ENCODE measurements at places on chromosomes 2 and 18.

- peak; percentile 24 for DNase-seq
Measured at GRCh38 chr2:18752667-18753422, 163.5 kb upstream of the NT5C1B start.

DNA sequence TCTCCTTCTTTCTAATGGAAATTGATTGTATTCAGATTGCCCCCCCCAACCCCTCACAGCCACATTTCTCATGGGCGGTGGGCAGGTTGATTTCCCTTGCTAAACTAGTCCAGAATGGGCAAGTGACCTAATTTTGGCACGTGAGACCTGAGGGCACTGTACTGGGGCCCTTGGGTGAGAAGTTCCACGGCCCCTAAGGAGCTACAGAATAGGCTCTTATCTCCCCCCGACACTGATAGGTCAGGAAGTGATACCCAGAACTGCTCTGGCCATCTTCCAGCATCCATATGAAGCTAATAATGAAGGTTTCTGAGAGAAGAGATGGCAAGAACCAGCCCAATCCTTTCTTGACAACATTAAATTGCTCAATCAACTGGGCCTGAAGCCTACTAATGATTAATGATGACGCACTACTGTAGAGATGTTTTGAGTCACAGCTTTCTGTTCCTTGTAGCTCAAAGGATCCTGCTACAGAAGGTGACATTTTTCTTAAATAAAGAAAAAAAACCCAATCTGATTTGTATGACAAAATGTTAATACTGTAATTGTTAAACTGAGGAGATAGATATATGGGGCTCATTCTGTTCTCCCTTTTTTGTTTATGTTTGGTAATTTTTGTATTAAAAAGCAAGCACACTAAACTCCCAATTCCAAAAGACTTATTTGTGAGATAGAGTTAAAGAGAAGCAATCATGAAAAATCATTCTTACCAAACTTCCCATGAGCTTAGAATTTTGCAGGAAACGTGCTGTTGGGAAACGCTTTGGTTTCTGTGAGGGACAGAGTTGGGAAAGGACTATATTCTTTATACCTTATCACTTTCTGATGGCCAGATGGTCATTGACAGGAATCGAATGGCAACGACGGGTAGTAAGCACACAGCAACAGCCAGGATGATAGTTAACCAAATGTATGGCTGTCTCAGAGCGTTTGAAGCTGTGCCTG is 28.2 kb upstream of the NARS1 start:
- peak; percentile 70 for DNase-seq

- peak; percentile 69 for DNase-seq
Measured at GRCh38 chr18:59070181-59070912, 69.3 kb upstream of the SEC11C start.

- DNase-seq, result no peak
Measured at GRCh38 chr18:78430131-78430758, 549.4 kb upstream of the SALL3 start.

- no peak for DNase-seq
Measured at GRCh38 chr18:6653880-6654279, 75.6 kb upstream of the ARHGAP28 start.

GRCh38 chr2:95728878-95729596 is 137.2 kb downstream of the TRIM43 start:
- DNase-seq, result peak; percentile 89

- DNase-seq, result no peak
Measured at GRCh38 chr2:16270441-16270840, 330.1 kb downstream of the MYCN start.

- peak; percentile 47 for DNase-seq
Measured at GRCh38 chr2:86017901-86018896, 87.5 kb downstream of the POLR1A start.

DNA sequence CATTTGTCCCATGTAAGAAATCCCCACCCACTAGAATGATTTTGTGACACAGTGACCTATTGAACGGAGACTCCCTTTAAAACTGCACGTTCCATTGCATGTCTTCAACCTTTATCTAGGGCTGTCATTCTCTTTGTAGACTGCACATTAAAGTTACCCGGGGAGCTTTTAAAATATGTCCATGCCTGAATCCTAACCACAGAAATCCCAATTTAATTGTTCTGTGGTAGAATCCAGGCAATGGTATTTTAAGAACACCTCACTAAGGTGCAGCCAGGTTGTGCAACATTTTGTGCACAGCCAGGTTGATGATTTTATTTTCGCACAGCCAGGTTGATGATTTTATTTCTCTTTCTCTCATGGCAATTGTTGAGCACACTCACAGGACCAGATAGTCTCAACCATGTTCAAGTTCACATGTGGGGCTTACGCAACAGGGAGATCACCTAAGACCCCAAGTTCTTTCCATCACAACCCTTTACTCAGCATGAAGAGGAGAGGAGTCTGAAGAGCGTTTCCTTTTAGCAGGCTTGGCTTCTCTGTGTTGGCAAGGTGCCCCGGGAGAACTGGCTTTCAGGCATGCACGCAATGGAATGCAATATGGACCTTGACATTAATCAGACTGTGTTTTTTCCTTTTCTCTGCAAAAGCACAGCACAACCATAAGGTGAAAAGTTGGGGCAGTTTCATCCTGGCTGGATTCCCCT is 467.3 kb upstream of the ETAA1 start:
- peak; percentile 81 for DNase-seq

GRCh38 chr18:27825689-27826088 is 351.2 kb downstream of the CDH2 start:
- no peak for DNase-seq

DNA sequence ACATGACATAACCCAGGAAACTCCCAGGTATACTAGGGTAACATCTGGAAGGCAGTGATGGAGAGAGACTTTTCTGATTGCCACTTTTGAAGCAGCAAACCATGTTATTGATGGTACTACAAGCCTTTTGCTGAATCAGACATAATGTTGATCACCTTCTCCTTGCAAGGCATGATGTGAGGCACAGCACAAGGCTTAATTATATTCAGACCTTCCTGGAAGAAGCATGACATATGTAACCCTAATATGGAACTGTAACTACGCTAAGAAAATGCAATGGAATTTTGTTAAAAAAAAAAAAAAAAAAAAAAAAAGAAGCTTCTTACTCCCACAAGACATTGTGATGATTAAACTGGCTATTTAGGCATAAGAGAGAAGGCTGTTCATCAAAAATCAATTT is 145.4 kb downstream of the ALK start:
- no peak for DNase-seq

- DNase-seq, result peak; percentile 72
Measured at GRCh38 chr2:237060534-237061312, 25.0 kb upstream of the COPS8 start.

GRCh38 chr2:185208261-185208660 is 530.3 kb upstream of the FSIP2 start:
- no peak for DNase-seq

DNA sequence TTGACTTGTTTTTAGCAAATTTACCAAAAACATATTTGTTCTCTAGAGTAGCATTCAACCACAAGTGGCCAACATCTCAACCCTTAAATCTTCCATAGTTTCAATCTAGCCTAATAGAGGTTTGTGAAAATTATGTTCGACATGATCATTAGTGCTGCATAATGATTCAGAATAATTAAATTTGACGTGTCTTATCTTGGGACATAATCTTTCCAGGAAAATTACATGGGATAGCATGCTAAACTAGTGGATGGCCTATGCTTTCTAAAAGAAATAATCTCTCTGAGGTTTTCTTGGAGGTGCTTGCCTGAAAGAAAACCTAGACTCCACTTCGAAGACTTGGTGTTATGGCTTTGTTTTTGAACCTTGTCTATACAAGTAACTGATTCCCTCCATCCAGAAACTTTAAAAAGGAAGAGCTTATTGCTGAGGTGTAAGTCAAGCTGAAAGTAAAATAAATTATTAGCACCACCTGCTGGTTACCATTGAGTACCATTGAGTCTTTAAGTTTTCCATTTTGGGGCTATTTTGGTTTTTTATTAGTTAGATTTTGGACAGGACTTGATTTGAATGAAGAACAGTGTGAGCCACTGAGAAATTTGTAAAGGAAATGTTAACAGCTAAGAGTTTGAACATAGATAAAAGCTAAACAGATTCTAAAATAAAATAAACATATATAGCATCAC is 32.7 kb downstream of the COX7A2L start:
- DNase-seq, result peak; percentile 57

DNA sequence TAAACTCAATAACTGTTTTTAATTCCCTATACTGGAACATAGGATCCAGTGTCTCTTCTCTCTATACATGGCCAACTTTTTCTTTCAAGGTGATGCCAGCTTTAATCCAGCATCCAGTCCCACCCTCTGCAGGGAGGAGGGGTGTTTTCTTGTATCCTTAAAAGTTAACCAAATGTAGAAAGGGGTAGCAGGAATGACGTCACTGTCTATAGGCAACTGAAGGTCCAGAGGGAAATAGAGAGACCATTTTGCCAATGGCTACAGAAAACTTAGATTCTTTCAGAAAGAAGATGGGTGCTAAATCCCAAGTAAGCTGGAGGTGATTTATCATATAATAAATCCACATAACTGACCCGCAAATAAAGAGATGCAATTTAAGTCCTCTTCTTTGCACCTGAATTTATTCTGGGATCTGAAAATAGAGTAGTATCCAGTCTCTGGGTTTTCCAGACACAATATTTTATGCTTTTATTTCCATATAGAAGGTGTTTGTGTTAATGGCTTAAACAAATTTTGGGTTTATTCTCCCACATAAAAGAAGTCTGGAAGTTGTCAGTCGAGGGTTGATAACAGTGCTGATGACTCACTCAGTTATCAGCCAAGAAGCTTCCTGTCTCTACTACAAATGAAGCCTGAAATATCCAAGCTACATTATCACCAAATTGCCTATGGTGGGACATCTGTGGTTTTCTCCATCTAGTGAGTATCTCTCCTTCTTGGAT is 5.7 kb upstream of the DNER start:
- DNase-seq, result peak; percentile 17

GRCh38 chr2:25420820-25421237 is 79.1 kb upstream of the DNMT3A start:
- no peak for DNase-seq

DNA sequence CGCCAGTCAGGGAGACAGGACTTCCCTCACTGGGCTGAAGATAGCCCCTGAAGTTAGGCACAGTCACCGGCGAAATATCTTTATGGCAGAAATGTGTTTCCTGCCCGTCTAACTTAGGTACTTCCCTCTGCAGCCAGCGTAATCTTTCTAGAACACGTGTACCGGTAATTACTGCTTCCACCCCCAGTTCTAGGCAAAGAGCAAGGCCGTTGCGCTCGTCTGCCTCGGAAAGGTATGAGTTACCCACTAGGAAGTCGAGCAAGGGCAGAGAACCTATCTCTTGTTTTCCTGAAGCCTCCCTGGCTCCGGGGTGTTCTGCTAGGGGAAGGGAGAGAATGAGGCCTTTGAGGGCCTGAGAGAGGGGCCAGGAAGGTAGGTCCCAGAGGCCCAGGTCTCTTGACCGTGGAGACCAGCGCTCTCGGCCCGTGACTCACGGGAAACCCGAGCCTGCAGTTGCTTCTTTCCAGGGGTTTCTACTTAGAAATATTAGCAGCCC is 70.0 kb downstream of the TWSG1 start:
- DNase-seq, result no peak

DNA sequence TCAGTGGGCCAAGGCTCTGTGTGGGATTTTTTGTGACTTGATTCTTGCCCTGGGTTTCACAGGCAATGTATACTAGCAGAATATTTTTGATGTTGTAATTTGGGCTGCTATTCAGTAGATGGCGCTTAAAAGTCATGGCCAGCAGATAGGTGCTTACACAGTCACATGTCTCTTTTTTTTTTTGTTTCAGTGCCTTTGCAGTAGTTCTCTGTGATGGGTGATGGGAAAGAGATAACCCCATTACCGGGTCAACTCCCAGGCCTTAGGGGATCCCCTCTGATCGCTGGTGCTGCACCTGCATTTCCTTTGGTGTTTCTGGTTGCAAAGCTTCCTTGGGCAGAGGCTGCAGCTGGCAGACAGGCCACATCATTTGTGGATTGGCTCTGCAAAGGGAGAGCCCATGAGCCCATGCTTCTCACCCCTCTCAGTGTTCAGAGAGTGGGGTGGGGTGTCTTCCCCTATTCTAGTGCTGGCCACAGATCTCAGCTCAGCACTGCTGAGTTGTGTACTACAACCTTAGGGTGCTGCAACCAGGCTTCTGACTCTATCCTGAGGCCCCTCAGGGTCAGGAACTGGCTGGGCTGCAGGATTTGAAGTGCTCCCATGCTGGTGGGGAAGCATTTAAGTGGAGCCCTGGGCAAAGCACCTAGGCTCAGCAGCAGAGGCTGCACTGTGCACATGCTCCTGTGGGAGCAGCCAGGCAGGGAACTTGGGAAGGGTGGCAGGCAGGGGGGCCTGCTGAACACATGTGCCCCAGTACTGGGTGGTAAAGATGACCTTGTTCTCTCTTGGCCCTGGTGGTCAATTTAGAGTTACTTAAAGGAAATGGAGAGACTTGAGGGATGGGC is 219.8 kb upstream of the SPHKAP start:
- DNase-seq, result no peak

- DNase-seq, result peak; percentile 71
Measured at GRCh38 chr2:36663851-36664695, 32.4 kb upstream of the VIT start.

GRCh38 chr2:240435948-240436682 is 652 bp downstream of the GPC1 start:
- DNase-seq, result peak; percentile 7

DNA sequence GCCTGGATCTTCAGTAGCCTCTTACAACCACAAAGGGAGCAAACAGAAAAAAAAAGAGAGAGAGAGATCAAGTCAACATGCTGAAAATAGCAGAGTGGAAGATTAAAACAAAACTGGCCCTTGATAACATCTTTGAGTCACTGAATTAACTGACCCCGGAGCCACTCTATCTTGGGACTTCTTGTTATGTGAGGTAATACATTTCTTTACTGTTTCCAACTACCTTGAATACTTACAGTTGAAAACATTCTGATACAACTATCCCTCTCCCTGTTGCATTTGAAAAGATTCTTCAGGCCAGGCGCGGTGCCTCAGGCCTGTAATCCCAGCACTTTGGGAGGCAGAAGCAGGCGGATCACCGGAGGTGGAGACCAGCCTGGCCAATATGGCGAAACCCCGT is 208.1 kb downstream of the MEMO1 start:
- no peak for DNase-seq

GRCh38 chr2:173210270-173211196 is 134.9 kb downstream of the MAP3K20 start:
- peak; percentile 97 for DNase-seq

DNA sequence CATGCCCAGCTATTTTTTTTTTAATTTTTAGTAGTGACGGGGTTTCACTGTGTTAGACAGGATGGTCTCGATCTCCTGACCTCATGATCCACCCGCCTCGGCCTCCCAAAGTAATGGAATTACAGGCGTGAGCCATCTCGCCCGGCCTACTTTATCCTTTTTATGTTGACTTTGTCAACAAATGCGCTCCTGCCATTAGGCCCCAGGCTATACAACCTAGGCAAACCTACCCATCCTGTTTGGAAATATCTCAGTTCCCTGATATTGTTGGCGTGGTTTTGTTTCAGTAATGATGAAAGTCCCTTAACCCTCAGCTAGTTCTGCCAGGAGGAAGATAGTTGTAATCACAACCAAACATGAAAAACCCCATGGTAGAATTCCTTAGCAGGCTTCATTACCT is 249.4 kb upstream of the SOX11 start:
- DNase-seq, result no peak

- DNase-seq, result no peak
Measured at GRCh38 chr2:196372276-196372809, 201.0 kb upstream of the STK17B start.
